ENCODE measurements at places on chromosomes 5 and 9. TPM values are rescaled to one million over a fixed set of nuclear protein-coding genes. Genes with fewer than 3 reads are reported as not detected.

The BARHL1 gene
- not detected for total RNA-seq

The CTSV gene
- 0.91 TPM for total RNA-seq

The MEIKIN gene
- not detected for total RNA-seq

The TAF11L10 gene
- total RNA-seq: not detected

The RAI14 gene
- total RNA-seq: 7.7 TPM

The PLPP1 gene
- 219 TPM for total RNA-seq

The NFIB gene
- 94.6 TPM for total RNA-seq

The STC2 gene
- total RNA-seq: 8.6 TPM

The AK8 gene
- total RNA-seq: not detected

The CCL28 gene
- 1.6 TPM for total RNA-seq

The PRKAA1 gene
- 43.2 TPM for total RNA-seq

The OGN gene
- total RNA-seq: 20.7 TPM
